ENCODE measurements at places on chromosomes 1 and 21. TPM values are rescaled to one million over a fixed set of nuclear protein-coding genes. Genes with fewer than 3 reads are reported as not detected.

- DNase-seq, result no peak
These were observed 31.2 kb upstream of the MAP1LC3C start for GRCh38 chr1:242030071-242030470.

DNA sequence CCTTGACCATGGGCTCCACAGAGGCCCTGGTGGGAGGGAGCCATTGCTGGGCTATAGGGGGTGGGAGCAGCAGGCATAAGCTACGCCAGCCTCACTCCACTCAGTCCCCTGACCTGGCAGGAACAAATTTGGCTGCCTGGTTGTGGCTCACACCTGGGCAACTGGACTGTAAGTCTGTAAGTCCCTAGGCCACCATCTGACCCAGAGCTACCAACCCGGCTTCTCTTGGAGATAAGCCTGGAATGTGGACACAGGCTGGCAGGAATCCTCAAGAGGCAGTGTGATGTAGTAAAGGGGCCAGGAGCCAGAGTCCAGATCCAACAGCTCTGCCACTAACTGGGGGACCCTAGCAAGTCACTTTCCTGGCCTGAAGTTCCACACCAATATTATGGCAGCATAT lies 11.4 kb downstream of the NCF2 start:
- DNase-seq, result no peak

GRCh38 chr1:150875197-150876118 lies 941 bp downstream of the ARNT start:
- DNase-seq, result no peak

GRCh38 chr1:68173936-68174737 lies 58.2 kb downstream of the WLS start:
- no peak for DNase-seq

DNA sequence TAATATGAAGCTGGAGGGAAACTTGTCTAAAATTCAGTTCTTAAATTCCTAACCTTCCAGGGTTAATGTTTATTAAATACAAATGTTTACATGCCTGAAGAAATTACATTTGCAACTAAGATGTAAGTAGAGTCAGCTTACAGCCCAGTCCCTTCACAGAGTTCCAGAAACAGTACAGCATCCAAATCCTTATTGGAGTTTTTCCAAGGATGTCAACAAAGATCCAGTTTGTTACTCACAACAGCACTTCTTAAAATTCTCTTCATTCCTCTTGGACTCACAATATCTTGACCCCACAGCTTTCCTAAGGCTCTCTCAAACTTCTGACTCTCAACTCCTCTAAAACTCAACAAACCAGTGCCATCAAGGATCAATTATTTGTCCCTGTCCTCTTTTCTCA lies 50.1 kb upstream of the RWDD3 start:
- no peak for DNase-seq

GRCh38 chr1:32246888-32247273 lies at the start of gene FAM167B:
Gene FAM167B, plus strand, starts transcription at chr1:32247222. Its CDS starts 200 bp downstream, at chr1:32247422.
- no peak for DNase-seq

The CCDC27 gene
- 0.27 TPM for polyA plus RNA-seq

The PBX1 gene
- 161 TPM for polyA plus RNA-seq

The SIM2 gene
- polyA plus RNA-seq, result 1.00 TPM

The C1orf226 gene
- 15.9 TPM for polyA plus RNA-seq
